ENCODE measurements at places on chromosomes 16 and 17. TPM values are rescaled to one million over a fixed set of nuclear protein-coding genes. Genes with fewer than 3 reads are reported as not detected.

Gene TMEM101
- 56.5 TPM for total RNA-seq

Gene RTN4RL1
- total RNA-seq: not detected

Gene NOS2
- 0.05 TPM for total RNA-seq

Gene BAIAP3
- total RNA-seq: 2.0 TPM

Gene KRTAP4-6
- not detected for total RNA-seq

Gene PNMT
- 0.96 TPM for total RNA-seq

Gene CCL13
- total RNA-seq: not detected

Gene OTOP2
- not detected for total RNA-seq

Gene CACNG5
- not detected for total RNA-seq

Gene IQCK
- total RNA-seq: 8.3 TPM

Gene TMEM114
- not detected for total RNA-seq

Gene ZFHX3
- 4.4 TPM for total RNA-seq

Gene ZC3H18
- 27.4 TPM for total RNA-seq

Gene TP53
- total RNA-seq: 41.7 TPM

Gene CCL14
- not detected for total RNA-seq

Gene SRL
- total RNA-seq: not detected

Data from A375 (cell line).